RKO (cell line): ENCODE measurements at places on chromosomes 1 and 21.
A peak's percentile ranks its signal among the peaks of the same experiment; 100 is the strongest.

DNA sequence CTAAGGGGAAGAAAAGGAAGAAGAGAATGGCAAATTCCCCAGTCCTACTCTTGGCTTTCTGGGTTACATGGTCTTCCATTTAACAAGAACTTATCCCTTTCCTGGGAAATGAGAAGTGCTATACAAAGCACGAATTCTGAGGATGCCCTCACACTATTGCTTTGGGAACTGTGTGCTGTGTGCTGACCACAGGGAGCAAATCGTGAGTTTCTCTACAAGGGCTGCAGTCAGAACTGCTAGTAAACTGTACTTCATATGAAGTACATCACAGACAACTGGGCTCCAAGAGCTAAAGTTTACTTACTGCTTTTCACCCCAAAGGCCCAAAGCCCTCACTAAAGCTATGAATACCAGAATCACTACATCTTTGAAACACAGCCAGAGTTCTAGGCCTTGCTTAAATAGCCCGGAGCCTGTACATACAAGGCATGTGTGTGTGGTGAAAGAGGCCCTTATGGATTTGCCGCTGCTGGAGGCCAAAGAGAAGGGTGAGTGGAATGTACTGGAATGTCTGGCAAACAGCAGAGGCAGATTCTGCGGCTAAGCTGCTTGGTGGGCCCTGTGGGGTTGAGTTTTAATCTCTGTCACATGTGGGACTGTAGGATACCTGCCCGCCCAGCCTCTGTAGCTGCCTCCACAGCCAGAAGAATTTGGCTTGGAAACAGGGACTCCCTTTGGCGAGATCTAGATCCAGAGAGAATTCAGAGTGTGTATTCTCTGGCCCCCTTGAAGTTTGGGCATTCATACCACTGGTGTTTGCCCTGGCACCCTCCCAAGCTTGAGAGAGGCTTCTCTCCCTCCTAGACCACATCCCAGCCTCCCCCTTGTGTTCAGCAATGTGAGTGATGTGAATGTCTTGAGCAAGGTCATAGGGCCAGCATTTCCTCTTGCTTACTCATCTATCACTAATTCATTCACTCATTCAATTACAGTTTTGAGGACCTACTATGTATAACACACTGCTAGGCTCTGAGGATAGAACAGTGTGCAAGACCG is 21.9 kb upstream of the TRIM67 start:
- no peak for DNase-seq

- DNase-seq = no peak
Measured at GRCh38 chr1:176479971-176480370, 17.0 kb downstream of the PAPPA2 start.

GRCh38 chr1:54764922-54765561 is 719 bp upstream of the PARS2 start:
- DNase-seq = no peak

DNA sequence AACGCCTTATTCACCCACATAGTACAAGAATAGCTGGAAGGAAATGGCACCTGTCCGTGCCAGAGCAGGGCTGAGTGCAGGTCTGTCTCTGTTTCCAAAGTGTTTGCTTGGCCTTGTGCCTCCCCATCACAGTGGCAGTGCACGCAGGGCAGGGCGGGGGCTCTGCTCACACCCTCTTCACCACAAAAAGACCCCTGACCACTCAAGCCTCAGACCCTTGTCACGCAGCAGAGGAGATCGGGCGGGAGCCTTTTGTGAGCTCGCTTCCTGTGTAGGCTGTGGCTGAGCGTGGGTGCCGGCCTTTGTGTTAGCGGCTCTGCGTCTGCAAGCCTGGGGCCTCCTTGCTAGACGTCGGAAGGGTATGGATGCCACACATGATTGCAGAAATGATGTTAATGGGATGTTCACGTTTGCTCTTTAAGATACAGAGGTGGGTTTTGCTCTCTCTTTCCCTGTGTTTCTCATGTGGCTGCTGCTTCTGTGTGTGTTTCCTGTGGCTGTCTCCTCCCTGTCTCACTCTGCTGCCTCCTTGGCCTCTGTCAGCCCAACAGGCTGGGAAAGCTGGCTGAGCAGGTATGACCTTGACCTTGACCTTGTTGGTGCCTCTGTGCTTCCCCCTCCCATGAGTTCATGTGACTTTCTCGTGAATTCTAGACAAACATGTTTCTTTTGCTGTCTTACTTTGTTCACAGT is 45.4 kb downstream of the S100B start:
- no peak for DNase-seq

GRCh38 chr1:79524126-79524525 is 517.6 kb upstream of the ADGRL4 start:
- DNase-seq = no peak

- DNase-seq = no peak
Measured at GRCh38 chr1:156854634-156855033, 4.3 kb downstream of the INSRR start.

DNA sequence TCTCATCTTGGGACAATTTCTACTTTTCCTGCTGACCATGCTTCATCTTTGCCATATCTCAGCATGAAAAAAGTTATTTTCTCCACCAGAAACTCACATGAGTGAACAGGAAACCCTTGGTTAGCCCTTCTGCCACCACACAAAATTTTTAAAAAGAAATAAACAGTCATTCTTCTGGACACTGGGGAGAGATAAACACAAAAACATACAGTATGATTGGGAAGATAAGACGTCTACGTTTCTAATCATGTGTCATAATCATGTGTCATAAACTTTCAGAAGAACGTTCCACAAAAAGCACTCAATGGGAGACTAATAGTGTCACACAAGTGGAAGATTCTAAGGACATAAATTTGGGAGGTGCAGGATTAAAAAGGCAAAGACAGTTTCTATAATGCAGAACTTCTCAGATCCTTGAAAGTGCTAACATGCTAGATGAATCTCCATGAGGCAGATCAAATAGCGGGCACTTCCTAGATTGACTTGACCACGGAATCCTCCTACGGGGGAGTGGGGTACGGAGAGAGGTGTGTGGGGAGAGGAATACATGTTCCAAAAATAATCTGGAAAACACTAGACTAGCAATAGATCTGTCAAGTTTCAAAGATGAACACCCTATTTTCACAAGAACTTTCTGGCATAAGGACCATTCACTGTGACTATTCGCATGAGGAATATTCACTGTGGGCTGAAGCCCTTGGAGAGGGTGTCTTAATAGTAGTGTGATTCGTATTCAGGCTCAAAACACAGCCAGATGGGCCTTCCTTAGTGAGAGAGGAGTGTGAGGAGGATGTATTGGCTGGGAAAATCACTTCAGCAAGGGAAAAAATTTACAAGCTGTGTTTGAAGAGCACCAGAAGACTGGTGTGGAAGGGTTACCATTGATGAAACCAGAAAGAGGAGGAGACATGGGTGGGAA is 206.7 kb downstream of the SETD4 start:
- DNase-seq = no peak

DNA sequence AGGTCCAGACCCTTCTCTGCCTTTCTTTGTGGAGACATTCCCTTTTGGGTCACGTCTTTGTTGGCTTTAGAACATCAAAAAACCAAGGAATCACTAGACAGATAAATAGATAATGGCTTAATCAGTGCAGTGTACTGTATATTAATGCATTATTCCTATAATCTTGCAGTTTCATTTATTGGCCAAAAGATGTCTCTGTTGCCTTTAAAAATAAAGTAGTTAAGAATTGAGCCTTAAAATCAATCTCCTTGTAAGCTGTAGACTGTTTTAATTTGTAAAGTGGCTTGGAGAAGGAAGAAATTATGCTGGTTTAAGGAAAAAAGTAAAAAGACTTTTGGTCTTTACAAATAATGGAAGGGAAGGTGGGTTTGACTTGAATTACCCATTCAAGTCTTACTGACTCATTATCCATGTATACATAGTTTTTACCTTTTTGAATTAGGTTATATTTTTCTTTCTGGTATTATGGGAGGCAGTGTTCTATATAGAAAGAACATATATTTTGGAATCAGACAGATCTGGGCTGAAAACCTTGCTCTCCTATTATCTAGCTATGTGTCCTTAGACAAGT is 84.6 kb downstream of the VPS13D start:
- peak; percentile 61 for DNase-seq

GRCh38 chr1:121587777-121588176 is 403.0 kb downstream of the SRGAP2C start:
- peak; percentile 38 for DNase-seq

- no peak for DNase-seq
Measured at GRCh38 chr1:60759291-60759690, 323.1 kb upstream of the NFIA start.

DNA sequence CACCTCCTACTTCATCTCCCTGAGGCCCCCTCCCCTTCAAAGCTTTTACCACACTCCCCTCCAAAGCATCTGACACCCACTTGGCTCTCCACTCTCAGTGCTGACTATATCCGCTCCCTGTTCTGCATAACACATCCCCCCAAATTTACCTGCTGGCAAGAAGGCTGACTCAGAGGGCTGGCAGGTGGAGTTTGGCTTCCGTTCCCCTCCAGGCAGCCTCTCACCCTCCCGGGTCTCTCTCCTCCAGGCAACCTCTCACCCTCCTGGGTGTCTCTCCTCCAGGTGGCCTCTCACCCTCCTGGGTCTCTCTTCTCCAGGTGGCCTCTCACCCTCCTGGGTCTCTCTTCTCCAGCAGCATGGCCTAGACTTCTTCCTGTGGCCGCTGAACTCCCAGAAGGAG is 562.1 kb downstream of the NPHP4 start:
- DNase-seq = no peak

DNA sequence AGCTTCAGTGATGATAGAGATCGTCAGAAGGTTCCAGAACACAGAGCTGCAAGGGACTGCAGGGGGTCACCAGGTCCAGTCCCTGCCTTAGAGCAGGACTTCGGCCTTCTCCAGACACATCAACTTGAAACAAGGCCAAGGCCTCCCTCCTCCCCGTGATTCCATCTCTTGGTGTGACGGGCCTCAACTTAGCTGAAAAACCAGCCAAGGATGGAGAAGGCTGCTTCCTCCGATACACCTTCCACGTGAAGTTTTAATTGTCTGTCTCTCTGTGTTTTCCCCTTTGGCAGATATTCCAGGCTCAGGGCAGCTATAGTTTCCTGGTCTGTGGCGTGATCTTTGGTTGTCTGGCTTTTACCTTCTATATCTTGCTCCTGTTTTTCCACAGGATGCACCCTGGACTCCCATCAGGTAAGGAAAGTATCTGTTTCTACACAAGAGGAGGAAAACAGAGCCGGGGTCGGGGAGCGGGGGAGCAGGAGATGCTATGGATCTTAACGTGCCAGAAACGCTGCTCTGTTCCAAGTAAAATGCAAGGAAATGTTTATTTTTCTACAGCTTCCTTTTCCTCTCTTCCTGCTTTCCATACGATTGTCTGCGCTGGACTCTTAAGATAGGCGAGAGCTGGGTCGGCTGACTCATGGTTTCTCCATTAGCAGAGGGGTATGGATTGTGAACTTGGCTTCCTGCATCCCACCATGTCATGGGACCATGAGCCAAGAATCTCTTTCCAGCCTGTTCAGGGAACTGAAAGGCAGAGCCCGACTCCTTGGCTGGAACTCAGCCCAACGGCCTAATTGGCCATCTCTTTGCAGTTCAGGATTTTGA is 32.8 kb downstream of the ELK4 start:
- DNase-seq = no peak

- no peak for DNase-seq
Measured at GRCh38 chr21:42404539-42404938, 837 bp downstream of the UBASH3A start.

DNA sequence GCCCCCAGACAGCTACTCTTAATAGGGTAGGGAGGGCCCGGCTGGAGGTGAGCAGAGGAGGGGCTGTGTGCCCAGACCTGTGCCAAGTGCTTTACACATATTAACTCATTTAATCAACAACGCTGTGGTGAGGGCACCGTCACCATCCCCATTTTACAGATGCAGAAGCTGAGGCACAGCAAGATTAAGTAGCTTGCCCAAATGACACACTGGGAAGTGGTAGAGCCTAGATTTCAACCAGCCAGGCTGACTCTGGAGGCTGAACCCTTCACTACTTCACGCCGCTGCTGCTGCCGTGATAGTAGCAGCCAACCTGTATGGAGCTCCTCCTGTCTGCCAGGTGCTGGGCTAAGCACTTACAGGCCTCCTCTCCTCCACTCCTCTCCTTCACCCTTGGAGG is 127.2 kb downstream of the PTPRU start:
- no peak for DNase-seq

GRCh38 chr1:9604836-9605235 is 16.1 kb downstream of the TMEM201 start:
- no peak for DNase-seq

GRCh38 chr1:201561601-201562000 is 22.7 kb downstream of the NAV1 start:
- DNase-seq = no peak

DNA sequence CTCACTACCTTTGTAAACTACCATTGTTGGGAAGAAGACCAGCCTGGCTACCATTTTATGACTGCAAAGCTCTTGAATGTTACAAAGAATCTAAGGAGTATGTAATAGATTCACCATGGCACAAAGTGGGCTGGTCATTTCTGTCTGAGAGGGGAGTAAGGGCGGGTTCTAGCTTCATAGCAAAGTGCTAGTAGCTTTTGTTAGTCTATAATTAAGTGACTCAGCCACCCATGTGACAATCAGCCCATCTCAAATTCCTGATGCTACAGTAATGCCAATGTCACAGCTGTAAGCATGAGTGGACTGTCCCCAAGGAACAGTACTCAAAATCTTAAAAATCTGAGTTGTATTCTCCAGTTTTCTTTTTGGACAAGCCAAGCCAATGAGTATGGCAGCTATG is 15.4 kb upstream of the OTUD3 start:
- peak; percentile 51 for DNase-seq

DNA sequence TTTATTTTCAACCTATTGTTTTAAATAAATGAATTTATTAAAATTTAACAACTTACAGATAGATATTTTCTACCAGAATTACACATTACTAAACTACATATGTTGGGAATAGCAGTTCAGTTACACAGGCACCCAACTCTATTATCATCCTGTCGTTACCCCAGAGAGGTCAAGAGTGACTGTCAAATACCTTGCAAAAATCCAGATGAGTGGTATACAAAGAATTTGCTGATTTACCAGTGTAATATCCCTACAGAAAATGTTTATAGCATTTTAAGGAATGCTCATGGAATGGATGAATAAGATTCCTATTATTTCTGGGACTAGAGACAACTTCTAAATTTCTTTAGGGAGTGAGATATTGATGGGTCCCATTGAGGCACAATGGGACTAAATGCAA is 300.7 kb upstream of the RGS18 start:
- no peak for DNase-seq
